ENCODE measurements at places on chromosomes 12 and 14.
A peak's percentile ranks its signal among the peaks of the same experiment; 100 is the strongest.

GRCh38 chr12:76942267-76942666 lies 63.4 kb upstream of the CSRP2 start:
- no peak for DNase-seq

- DNase-seq = peak; percentile 77
Measured at GRCh38 chr14:68547305-68548193, 245.3 kb downstream of the ZFP36L1 start.

GRCh38 chr12:57001448-57001906 lies 4.9 kb downstream of the ZBTB39 start:
- DNase-seq = peak; percentile 67

DNA sequence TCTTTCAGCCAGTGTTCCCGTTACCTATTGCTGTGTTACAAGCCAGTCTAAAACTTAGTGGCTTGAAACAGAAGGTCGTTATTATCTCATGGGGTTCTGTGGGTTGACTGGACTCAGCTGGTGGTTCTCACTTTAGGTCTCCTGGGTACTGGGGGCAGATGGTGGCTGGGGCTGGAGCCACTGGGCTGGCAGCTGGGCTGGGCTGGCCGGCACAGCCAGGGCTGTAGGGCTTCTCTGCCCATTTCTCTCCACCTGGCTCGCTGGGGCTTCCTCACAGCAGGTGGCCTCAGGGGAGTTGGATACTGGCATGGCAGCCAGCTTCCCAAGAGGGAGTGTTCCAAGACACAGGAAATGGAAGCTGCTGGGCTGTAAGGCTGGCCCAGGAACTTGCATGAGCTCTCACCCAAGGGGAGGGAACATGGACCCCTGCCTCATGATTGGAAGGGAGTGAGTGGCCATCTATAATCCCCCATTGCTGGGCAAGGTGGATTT lies 27.0 kb downstream of the TUNAR start:
- no peak for DNase-seq

- DNase-seq = no peak
Measured at GRCh38 chr12:118377021-118377883, 897 bp downstream of the SUDS3 start.

DNA sequence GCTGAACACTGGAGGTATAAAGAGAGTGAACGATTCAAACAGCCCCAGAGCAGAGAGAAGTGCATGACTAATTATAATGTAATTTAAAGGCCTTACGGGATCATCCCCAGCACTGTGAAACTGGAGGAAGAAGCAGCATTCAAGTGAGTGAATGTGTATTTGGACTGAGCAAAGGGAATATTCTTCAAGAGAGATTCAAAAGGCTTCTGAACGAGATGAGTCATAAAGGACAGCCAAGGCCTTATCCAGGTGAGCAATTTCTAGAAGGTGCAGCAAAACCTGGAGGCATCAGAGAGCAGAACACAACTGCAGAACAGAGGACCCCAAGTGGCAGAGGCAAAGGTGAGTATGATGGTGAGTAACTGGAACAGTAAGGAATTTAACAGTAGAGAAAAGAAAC lies 127.2 kb downstream of the BCAT1 start:
- no peak for DNase-seq

- no peak for DNase-seq
Measured at GRCh38 chr12:100858656-100859055, 64.1 kb downstream of the ANO4 start.

- DNase-seq = no peak
Measured at GRCh38 chr14:101855958-101856357, 94.4 kb downstream of the PPP2R5C start.

- DNase-seq = peak; percentile 88
Measured at GRCh38 chr12:12032851-12033797, 37.6 kb upstream of the BCL2L14 start.

DNA sequence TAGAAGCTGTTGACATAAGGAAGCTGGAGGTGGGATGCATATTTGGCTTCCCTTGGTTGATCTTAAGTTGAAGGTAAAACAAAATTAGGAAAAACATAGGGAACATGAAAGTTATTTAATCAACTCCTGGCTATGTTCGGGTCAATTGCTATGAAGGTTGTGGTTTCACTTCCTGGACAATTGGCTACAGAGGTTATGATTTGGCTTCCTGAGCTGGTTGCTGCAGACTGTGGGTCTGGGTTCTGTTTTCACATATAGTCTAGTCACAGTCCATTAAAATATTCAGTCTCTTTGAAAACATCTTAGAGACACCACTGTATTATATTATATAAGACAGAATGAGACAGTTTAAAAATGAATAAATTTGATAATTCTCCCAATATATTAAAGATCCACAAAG lies 895.2 kb upstream of the USP15 start:
- no peak for DNase-seq

- DNase-seq = no peak
Measured at GRCh38 chr14:55160989-55161388, 30.4 kb downstream of the DLGAP5 start.
